ENCODE measurements at places on chromosomes 16 and 17. TPM values are rescaled to one million over a fixed set of nuclear protein-coding genes. Genes with fewer than 3 reads are reported as not detected.

Gene ABCA8
- total RNA-seq: 23.6 TPM

Gene CCL8
- not detected for total RNA-seq

Gene YBX2
- total RNA-seq: not detected

Gene KRTAP17-1
- not detected for total RNA-seq

Gene IL21R
- 36.2 TPM for total RNA-seq

Gene DPEP1
- total RNA-seq: not detected

Gene AGRP
- not detected for total RNA-seq

Gene TMEM256
- total RNA-seq: 160 TPM

Gene PSMC3IP
- total RNA-seq: 9.2 TPM

Gene ATP2A3
- total RNA-seq: 1.8 TPM

Gene EME1
- total RNA-seq: 17.6 TPM

Gene PSMD3
- total RNA-seq: 226 TPM

Gene DHODH
- 2.6 TPM for total RNA-seq

Gene GUCY2D
- total RNA-seq: 1.4 TPM

Gene KRTAP29-1
- not detected for total RNA-seq

Gene SLC22A31
- total RNA-seq: 0.58 TPM

Gene CETP
- not detected for total RNA-seq

Gene SPIRE2
- 4.0 TPM for total RNA-seq

Gene SLC52A1
- total RNA-seq: 0.29 TPM

Gene COA3
- total RNA-seq: 72.4 TPM

Gene RBBP6
- total RNA-seq: 21.0 TPM
